ENCODE measurements at places on chromosomes 13 and 19.

- no peak for DNase-seq
These were observed 920 bp upstream of the TIMM13 start for GRCh38 chr19:2428321-2428690.

- peak; percentile 0 for DNase-seq
These were observed 8.1 kb upstream of the ERICH6B start for GRCh38 chr13:45623516-45624090.

DNA sequence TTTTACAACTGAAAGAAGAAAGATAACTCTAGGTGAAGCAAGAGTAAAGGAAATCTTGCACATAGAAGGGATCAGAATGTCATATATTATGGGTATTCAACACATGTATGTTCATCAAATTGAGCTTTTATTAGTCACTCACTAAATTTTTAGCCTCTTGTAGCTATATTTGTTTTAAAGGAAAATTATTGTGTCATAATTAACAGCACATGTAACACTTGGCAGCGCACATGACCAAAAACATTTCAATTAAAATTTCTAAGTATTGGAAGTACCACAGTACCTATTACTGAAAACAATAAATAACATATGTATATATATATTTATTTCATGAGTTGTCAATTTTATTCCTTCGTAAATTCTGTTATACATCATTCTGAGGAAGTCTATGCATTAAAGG lies 2800.4 kb downstream of the PCDH9 start:
- no peak for DNase-seq

DNA sequence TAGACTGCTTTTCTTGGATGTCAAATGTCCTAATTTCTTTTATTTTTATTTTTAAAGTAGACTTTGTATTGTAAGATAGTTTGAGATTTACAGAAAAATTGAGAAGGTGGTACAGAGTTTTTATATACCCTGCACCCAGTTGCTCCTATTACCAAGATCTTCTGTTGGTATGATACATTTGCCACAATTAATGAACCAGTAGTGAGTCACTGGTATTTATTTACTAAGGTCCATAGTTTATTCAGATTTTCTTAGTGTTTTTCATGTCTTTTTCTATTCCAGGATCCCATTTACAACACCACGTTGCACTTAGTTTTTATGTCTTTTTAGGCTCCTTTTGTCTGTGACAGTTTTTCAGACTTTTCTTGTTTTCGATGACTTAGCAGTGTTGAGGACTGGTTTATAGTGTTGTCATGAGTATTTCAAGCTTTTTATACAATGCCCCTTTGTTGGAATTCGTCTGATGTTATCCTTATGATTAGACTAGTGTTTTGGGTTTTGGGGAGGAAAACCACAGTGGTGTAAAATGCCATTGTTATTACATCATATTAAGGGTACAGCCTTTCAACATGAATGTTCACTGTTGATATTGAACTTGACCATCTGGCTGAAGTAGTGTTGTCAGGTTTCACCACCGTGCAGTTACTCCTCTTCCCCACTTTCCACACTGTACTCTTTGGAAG lies 35.9 kb downstream of the COG3 start:
- DNase-seq = no peak

- no peak for DNase-seq
These were observed 66.7 kb downstream of the CEBPG start for GRCh38 chr19:33440241-33440640.

- no peak for DNase-seq
These were observed 33.0 kb downstream of the KPNA3 start for GRCh38 chr13:49759503-49759902.

DNA sequence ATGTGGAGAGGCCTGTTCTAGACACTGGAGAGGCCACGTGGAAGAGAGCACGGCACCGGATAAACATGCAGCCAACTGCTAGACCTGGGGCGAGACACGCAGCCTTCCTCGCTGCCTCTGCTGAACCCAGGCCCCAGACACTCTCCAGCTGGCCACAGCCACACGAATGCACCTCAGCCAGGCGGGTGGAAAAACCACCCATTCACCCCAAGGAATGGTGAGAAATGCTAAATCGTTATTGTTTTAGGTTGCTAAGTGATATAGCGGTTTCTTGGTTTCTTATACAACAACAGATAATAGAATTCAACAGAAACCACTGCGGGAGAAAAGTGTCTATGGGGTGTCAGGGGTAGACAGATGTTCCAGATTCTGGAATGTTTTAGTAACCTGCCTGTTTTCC lies 52.5 kb downstream of the STK24 start:
- no peak for DNase-seq

GRCh38 chr13:51999510-51999911 lies 11.7 kb downstream of the ATP7B start:
- no peak for DNase-seq

DNA sequence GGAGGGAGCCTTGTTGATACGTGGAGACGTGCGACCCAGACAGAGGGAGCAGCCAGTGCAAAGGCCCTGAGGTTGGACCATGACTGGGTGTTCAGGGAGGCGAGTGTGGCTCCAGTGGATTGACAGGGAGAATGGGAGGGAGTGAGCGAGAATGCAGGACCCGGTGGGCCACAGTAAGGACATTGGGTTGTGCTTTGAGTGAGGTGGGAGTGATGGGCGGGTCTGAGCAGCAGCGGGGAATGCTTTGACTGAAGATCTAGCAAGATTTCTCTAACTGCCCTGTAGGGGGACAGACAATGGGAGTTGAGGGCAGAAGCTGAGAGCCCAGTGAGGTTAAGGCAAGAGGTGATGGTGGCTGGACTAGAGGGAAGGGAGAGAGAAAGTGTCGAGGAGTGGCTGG lies 7.7 kb upstream of the NANOS2 start:
- no peak for DNase-seq

GRCh38 chr13:113404723-113405471 lies 41.0 kb upstream of the GRTP1 start:
- DNase-seq = no peak

DNA sequence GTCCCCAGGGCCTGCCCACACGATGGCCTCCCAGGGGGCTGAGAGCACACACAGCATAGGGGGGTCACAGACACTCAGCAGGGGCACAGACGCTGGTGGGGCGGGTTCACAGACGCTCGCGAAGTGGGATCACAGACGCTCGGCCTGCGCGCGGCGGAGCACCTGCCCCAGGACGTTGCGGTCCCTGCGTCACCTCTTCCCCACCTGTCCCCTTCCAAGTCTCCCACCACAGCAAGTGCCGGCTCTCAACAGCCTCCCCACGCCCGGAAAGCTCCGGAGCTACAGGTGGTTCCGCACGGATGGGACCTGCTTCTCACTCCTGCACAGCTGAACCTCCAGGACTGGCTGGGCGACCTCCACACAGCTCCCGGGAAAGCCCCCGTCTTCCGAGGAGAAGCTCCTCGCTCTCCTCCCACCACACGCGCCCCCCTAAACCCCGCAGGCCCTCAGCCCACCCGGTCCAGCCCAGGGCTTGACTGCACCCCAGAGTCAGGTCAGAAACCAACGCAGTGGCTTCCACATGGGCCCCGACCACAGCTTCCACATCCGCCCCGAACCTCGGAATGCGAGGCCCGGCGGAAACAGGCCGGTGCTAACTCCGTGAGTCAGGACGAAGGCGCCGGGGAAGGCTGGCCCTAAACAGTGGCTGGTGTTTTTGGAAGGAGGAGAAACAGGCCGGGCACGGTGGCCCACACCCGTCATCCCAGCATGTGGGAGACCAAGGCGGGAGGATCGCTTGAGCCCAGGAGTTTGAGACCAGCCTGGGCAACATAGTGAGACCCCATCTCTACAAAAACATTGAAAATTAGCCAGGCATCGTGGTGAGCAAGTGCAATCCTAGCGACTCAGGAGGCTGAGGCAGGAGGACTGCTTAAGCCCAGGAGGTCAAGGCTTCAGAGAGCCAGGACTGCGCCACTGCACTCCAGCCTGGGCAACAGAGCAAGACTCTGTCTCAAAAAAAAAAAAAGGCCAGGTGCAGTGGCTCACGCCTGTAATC lies 16.5 kb downstream of the BTBD2 start:
- no peak for DNase-seq

- DNase-seq = no peak
These were observed 38.7 kb upstream of the FLT1 start for GRCh38 chr13:28533441-28534166.

- DNase-seq = no peak
These were observed 303.9 kb downstream of the FGF9 start for GRCh38 chr13:21974741-21975140.

DNA sequence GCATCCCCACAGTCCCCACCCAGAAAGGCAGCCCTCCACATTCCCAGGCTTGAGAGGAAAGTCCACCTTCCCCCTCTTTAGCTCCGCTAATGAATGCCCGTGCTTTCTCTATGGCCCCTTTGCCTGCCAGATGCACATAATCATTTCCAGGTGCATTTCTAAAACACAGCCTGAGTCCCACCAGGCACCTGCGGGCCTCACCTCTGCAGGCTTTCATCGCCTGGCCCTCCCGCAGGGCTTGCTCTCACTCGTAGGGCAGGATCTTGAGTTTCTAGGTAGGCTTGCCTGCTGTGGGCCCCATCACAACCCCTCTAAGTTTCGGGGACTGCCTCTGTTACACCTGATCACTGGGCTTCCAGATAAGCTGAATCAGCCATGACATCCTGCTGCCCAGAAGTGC lies 173.6 kb downstream of the ZNF536 start:
- no peak for DNase-seq

Data from NCI-H510A treated with DMSO at 0.1 percent for 48 hours (cell line).